ENCODE measurements at places on chromosomes 12 and 14.

GRCh38 chr14:74608959-74609611 is 3.0 kb downstream of the LTBP2 start:
- DNase-seq = peak; percentile 79

DNA sequence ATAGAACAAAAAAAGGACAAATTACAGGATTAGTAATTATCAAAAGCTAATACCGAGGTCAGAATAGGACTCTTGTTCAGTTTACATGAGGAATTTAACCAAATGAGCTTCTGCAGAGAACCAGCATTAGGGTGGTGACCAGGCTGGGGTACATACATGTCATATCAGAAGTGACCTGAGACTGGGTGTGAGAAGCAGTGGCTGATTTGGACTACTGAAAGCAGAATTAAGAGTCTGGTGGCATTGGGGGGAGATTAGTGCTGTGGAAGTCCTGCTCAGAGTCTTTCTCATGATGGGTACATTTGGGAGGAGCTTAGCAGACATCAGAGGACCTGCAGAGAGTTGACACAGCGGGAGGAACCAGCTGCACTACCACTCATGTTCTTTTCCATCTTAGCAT is 21.7 kb downstream of the TRAF3 start:
- no peak for DNase-seq

DNA sequence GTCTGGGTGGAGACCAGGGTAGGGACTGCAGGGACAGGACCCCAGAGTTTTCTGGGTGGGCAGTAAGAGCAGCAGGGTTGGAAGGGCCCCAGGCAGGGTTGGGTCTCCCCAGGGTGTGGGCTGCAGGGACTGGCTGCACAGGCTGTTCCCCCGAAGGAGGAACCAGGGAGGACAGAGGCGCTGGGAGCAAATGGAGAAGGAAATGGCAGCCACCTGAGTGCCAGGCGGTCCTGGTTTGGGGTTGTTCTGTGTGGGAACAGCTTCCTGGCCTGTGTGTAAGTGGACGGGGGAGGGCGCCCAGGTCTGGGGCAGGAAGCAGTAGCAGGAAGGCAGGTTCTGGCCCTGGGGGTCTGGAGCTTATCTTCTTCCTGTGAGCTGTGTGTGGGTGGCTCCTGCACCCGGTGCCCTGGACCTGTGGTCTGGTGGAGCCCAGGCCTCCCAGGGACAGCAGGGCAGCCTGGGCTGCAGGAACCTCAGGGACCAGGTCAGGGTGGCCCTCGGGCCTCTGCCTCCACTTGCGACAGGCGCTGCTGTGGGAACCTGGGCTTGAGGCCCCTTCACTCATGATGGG is 372.8 kb downstream of the TMEM121 start:
- no peak for DNase-seq

DNA sequence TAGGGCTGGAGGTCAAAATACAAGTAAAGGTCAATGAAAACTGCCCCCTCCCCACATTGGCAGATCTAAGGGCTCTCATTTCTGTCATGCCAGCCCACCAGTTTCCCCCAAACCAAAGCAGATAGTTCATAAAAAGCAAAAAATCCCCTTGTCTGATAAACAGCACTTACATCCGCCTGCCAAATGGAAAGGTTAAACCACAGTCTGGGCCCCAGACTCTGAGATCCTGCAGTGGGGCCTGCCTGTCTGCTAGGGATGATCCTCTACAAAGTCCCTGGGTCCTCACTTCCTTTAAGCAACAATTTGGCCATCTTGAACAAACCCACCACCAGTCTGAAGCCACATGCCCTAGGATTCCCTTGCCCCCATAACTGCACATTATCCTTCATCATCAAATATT is 9.7 kb upstream of the RPS26 start:
- DNase-seq = no peak

GRCh38 chr14:44446965-44447364 is 60.1 kb downstream of the FSCB start:
- no peak for DNase-seq

DNA sequence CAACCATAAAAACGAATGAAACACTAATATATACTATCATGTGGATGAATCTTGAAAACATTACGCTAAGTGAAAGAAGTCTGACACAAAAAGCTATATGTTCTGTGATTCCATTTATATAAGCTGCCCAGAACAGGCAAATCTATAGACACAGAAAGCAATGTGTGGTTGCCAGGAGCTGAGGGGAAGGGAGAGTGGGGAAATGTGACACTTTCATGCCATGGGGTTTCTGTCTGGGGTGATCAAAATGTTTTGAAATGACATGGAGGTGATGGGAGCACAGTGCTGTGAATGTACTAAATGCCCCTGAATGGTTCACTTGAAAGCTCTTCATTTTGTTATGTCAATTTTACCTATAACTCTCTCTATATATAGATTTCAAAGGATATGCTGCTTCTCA is 30.1 kb downstream of the ATG14 start:
- DNase-seq = no peak

GRCh38 chr12:118611295-118611694 is 234.9 kb downstream of the SUDS3 start:
- no peak for DNase-seq

DNA sequence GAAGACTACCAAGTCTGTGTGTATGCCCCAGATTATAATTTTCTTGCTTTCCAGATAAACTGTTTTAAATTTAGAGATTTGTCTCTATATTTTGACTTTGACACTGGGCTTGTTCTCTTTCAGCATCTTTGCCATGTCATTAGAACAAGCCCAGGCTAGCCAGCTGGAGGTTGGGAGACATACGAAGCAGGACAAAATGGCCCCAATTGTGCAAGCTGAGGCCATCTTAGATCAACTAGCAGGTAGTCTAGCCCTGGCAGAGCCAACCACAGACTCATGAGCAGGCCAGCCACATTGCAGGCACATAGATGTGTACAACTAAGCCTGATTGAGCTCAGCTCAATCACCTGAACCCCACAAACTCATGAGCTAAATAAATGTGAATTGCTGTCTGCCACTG is 321.4 kb downstream of the ATP23 start:
- DNase-seq = no peak

GRCh38 chr12:112130441-112130998 is 5.2 kb downstream of the TRAFD1 start:
- no peak for DNase-seq

DNA sequence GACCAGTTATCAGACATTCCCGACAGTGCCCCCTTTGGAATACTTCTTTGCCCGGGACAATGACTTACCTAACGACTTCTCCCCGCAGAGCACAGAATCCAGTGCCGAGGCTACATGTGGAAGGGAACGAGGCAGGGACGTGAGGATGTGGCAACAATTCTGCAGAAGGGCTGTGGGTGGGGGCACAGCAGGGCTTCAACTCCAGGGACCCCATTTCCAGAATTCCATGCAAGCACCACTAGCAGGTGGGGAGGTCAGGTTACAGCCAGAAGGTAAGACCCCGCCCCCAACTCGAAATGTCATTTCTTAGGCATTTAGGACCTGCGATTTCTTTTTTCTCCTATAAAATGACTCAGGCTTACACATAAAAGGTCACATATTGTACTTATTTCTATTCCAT is 207.9 kb downstream of the TMEM132C start:
- no peak for DNase-seq

DNA sequence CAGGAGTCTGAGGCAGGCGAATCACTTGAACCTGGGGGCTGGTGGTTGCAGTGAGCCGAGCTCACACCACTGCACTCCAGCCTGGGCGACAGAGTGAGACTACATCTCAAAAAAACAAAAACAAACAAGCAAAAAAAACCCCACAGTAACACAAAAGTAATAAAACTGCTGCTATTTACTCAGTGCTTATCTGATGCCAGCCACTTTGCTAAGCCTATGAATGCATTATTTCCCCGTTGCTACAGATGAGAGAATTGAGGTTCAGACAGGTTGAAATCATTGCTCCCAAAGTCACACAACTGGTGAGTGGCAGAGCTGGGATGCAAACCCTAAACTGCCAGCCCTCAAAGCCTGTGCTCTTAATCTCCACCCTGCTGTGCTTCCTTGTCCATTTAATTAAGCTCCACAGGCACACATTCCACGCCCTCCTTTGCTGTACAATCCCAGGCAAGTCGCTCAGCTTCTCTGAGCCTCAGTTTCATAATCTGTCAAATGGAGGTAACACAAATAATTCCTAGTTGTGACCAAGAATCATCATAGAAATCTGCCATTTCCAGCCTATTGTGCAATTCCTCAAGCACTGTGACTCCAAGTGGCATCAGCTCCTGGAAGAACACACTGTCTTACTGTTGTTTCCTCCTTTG is 5.7 kb upstream of the OAS3 start:
- no peak for DNase-seq

- no peak for DNase-seq
These were observed 26.5 kb downstream of the CRACR2A start for GRCh38 chr12:3726456-3726855.

DNA sequence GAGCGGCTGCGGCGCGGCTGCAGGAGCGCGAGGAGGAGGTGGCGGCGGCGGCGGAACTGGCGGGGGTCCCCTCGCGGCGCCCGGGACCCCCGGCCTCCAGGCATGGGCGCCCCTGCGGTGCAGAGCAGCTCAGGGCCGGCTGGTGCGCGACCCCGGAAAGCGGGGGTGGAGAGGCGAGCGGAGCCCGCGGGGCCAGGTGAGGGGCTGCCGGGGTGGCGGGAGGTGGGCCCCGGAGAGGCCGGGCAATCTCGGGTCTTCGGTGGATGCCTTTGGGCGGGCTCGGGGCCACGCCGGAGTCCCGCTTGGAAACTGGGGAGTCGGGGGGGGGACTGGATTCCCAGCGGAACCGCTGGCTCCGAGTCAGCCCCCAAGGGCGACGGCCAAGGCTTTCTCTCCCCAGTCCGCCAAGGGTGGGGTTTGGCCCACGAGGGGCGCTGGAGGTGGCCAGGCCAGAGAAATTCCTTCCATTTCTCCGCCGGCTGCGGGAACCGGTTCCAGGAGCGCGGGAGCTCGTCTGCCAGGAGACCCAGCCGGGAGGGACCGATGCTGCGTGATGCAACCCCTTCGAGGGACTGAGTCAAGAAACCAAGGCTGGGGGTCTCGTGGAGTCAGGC is 13.9 kb upstream of the NR4A1 start:
- DNase-seq = no peak

GRCh38 chr12:114744691-114745090 is 60.7 kb upstream of the TBX3 start:
- DNase-seq = no peak

GRCh38 chr12:45509187-45509586 is 220.3 kb upstream of the ARID2 start:
- DNase-seq = peak; percentile 4

- DNase-seq = no peak
These were observed 221.2 kb upstream of the TMPO start for GRCh38 chr12:98294051-98294805.

GRCh38 chr14:68337279-68337678 is 455.6 kb downstream of the ZFP36L1 start:
- no peak for DNase-seq

DNA sequence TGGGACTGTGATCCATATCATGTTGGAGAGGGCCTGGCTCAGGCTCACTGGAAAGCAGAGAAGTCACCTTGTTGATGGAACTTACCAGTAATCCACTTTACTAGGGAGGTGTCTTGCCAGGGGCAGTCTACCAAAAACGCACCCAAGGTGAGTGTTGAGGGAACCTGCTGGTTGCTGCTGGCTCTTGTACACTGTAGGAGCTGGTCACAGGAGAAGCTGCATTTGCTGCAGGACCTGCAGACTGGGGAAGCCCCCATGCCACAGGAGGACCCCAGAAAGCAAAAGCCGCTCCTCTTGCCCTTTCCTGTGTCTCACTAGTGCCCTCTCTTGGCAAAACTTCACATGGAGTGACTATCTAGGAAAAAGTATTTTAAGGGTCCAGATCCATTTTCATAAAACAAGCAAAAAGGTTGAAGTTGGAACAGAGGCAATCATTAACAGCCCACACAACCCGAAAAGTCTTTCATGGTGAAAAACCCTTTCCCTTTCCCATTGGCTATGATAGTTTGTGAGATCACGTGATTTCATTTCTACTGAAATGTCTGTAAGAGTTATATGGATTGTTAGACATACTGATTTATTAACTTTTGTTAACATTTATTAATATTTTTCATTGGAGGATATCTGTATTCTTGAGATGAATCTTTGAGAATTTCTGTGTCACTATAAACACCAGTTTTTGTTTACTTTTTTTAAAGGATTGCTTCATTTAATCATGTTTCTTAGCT is 59.2 kb downstream of the RASSF8 start:
- no peak for DNase-seq

GRCh38 chr12:122999196-122999946 is 18.9 kb downstream of the ARL6IP4 start:
- no peak for DNase-seq

DNA sequence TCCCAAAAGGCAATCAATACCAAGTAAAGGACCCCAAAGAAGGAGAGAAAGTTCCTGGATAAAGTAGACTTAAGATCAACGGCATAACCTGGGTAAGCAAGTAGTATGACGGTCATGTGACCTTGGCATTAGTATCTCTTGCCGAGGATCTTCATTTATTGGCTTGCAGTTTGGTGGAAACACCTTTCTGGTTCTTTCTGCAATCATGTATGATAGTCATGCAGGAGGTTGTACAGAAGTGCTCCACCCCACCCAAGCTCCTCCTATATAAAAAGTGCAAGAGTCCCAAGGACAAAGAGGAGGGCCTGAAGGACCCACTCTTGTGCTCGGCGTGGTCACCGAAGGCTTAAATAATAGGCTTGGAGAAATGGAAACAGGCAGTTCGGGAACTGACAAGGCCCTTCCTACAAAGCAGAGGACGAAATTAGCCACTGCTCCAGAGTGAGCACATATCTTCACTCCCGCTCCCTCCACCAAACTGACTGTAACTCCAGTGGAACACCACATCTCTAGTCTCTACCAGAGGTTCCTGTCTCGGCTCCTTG is 750 bp downstream of the CS start:
- no peak for DNase-seq

DNA sequence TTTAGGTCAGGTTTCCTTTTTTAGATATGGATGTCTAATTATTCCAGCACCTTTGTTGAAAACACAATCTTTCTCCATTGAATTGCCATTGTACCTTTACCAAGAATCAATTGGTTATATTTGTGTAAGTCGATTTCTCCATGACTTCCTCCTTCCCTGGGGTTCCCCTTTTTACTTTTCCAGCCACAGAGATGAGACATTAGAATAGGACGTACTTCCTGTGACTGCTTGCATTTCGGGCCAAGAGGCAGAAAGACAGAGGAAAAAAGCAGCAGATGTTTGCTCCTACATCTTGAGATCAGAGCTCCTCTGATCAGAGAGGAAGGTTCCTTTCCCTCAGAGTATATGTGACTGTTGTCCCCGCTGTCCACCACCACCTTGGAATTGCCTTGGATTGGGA is 453.7 kb upstream of the RGS6 start:
- DNase-seq = peak; percentile 18

- DNase-seq = no peak
These were observed 51.7 kb upstream of the BCL11B start for GRCh38 chr14:99323603-99324185.

DNA sequence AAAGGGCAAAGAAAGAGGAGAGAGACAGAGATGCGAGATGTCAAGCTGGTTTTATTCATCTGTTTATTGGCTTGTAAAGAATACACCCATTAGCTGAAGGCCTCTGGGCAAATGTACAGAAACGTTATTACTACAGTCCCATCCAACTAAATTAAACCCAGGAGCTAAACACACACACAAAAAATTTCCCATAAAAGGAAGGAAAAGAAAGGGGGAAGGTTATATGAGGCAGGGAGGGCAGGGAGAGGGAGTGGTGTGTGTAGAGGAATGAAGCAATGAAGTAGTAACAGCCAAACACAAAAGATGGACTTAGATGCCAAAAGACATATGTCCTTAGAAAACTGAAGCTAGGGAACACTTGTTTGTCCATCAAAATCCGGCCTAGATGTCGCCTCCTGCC is 3.1 kb upstream of the MFAP5 start:
- DNase-seq = no peak

- DNase-seq = no peak
These were observed 190.8 kb downstream of the ADAMTS20 start for GRCh38 chr12:43361031-43361710.
